ENCODE measurements at places on chromosomes 7 and 10. TPM values are rescaled to one million over a fixed set of nuclear protein-coding genes. Genes with fewer than 3 reads are reported as not detected.
A peak's percentile ranks its signal among the peaks of the same experiment; 100 is the strongest.

GRCh38 chr7:22333680-22334141 is 23.2 kb downstream of the RAPGEF5 start:
- no peak for DNase-seq

DNA sequence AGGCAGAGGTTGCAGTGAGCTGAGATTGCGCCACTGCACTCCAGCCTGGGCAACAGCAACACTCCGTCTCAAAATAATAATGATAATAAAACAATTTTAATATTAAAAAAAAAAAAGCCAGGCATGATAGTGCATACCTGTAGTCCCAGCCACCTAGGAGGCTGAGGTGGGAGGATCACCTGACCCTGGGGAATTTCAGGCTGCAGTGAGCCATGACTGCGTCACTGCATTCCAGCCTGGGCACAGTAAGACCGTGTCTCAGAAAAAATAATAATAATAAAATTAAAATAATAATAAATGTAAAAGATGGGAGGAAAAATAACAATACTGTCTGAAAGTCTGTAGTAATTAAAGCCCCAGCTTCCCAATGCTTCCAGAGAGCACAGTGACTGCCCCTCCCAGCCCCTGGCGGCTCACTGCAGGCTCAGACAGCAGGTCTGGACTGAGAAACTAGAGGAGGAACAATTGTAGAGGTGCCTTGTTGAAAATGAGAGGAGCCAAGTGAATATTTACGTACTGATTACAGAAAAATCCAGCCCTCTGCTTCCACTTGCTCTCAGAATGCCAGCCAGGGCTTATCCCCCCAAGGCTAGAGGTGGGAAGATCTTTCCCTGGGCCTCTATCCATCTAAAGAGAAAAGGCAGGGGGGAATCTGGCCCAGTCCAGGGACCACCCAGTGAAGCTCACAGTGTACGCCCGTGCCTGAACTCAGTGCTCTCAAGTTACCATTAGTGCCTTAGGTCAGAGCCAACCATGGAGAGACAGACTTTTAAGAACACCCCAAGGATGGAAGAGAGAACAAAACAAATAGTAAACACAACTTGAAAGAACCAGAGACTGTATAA is 112.8 kb downstream of the PARD3 start:
- no peak for DNase-seq

- no peak for DNase-seq
These were observed 27.6 kb upstream of the C10orf71 start for GRCh38 chr10:49271346-49271745.

DNA sequence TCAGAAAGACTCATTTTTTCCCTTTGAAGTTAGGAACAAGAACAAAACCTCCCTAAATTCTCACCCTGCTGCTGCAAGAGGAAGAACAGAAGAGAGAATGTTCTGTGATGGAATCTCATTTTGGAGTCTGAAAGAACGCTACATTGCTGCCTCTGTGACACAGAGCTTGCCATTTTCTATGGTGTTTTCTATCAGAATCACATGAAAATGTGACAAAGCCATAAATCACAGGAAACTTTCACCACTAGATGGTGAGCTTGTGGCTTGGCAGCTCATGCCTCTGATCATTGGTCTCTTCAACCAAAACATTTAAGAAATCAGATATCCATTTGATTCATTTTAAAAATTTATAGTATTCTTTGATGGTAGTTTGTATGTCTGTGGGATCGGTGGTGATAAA is 82.9 kb downstream of the CADPS2 start:
- no peak for DNase-seq

DNA sequence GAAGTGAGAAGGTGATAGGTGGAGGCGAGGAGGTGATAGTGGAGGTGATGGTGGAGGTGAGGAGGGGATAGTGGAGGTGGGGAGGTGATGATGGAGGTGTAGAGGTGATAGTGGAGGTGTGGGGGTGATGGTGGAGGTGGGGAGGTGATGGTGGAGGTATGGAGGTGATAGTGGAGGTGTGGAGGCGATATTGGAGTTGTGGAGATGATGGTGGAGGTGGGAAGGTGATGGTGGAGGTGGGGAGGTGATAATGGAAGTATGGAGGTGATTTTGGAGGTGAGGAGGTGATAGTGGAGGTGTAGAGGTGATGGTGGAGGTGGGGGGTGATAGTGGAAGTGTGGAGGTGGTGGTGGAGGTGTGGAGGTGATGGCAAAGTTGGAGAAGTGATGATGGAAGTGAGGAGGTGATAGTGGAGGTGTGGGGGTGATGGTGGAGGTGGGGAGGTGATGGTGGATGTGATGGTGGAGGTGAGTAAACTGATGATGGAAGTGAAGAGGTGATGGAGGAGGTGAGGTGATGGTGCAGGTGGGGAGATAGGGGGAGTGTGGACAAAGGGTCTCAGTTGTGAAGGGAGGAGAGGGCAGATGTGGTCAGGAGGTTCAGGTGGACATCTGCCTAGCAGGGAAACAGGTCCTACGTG is 36.6 kb downstream of the ADCY1 start:
- DNase-seq = no peak

GRCh38 chr10:89210794-89211425 is 3.8 kb upstream of the CH25H start:
- DNase-seq = no peak

DNA sequence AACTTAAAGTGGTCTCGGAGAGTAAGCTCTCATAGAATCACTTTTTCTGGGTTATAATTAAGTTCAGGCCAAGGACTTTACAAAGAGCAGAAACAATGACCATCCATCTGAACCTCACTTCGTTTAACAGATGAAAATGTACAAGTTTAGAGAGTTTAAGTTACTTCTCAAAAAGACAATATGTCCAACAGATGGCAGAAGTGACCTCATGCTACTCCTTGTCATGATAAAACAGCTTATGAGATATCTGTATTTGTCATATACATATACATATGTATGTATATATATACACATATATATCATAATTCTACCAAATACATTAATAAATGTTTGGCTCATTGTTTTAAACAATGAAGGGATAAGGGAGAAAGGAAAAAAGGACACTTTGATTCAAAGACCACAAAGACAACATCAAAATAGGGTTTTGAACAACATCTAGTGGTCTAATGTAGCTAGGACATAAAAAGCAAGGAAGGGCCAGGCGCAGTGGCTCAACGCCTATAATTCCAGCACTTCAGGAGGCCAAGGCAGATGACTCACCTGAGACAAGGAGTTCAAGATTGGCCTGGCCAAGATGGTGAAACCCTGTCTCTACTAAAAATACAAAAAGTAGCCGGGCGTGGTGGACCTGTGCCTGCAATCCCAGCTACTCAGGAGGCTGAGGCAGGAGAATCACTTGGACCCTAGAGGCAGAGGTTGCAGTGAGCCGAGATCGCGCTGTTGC is 17.8 kb downstream of the NAPEPLD start:
- no peak for DNase-seq

DNA sequence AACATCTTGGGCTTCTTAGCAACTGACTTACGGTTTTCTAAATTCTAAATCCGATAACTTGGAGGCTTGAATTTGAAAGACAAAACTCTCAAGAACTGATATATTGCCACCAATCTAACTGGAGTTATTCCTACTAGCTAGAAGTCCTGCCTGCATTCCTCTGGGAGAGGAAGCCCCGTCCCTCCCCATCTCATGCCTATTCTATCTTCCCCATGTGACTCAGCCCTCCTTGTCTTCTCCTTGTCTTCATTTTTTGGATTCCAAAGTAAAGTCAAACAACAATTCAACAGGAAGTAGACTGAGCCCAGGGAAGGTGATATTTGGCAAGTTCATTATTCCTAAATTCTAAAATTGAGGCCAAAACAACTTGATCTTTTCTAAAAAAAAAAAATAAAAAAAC is 587.7 kb downstream of the KCNMA1 start:
- DNase-seq = no peak

DNA sequence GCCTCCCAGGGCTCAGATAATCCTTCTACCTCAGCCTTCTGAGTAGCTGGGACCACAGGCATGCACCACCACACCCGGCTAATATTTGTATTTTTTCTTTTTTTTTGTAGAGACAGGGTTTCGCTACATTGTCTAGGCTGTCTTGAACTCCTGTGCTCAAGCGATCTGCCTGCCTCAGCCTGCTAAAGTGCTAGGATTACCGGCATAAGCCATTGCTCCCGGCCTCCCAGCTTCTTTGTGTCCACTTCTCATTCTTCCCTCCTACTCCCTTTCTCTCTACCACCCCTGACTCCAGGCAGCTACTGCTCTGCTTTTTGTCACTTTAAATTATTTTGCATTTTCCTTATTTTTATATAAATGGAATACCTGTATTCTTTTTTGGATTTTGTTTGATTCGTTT is 83.4 kb downstream of the PALS2 start:
- no peak for DNase-seq

GRCh38 chr7:30755384-30756154 is 3.6 kb downstream of the INMT start:
- no peak for DNase-seq

DNA sequence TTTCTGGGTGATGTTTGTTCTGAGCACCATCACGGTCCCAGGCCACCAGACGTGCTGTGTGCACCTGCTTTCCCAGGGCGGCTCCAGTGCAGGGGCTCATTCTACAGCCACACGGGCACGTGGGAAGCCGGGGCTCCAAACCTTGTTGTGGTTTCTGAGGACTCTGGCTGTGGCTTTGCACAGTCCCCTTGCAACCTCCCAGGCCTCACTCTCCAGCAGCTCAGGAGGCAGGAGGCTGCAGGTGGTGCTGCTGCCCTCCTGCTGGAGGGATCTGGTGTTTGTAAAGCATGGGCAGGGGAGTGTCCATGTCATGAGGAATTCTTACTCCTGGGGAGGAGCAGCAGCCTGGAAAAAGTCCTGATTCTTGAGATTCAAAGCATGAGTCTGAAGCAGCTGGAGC is 54.3 kb downstream of the INSYN2A start:
- DNase-seq = no peak

DNA sequence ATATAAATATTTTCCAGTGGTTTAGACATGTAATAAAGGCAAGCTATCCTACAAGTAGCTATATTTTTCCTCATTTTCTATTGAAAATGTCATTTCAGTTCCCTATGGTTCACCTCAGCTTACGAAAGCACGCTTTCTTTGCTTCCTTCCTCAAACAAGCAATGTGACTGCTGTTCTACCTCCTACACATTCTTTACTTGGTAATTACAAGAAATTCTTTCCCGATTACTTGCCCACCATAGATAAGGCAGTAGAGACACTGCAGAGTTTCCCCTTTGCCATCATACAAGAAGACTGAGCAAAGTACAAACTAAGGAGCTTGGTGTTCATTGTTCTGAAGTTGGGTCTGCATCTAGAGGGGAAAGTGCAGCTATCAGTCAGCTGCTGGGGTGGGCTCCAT is 249.4 kb downstream of the CRPPA start:
- DNase-seq = no peak

DNA sequence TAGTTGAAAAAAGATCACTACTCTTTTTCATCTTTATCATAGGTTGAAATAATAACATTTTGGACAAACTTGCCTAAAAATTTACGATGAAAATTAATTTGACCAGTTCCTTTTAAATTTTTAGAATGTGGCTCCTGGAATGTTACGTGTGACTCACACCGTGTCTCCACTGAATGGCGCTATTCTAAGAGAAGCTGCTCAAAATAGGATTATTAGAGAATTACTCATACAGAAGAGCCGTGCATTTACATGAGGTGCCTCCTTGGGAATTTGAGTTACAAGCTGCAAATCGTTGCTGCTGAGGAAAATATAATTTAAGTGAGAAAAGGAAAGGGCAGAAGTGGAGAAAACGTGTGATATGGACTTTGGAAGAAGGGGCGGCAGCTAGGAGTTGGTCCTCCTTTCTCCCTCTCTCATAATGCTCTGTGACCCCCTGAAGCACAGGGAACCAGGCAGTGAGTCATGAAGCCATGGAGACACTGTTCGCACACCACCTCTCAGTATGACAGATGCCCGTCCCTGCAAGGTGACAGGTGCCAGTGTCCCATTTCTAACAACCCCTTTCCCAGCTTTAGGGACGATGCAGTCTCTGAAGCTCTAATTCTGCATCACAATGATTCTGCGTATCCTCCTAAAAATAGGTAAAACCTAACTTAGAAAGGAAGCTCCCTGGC is 323.2 kb upstream of the COBL start:
- DNase-seq = no peak

- DNase-seq = peak; percentile 30
These were observed 40.1 kb downstream of the ELMO1 start for GRCh38 chr7:37408291-37409228.

GRCh38 chr7:155458111-155458877 is at the start of gene EN2:
Gene EN2, plus strand, starts transcription at chr7:155458129. Its CDS starts 249 bp downstream, at chr7:155458378.
- DNase-seq = no peak

DNA sequence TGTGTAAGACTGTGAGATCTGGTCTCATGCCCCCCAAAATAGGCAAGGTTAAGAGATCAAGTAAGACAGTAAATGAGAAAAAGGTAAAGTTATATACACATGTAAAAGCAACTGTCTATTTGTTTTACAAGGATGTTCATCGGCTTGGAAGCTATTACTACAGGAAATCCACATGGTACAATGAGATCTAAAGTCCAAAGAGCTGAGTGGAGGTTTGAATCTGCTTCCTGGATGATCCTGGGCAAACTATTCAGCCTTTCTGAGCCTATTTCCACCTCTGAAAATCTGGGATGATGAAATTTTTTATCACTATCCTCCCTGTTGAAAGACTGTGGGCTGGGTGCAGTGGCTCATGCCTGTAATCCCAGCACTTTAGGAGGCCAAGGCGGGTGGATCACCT is 123.0 kb downstream of the IDE start:
- DNase-seq = no peak

DNA sequence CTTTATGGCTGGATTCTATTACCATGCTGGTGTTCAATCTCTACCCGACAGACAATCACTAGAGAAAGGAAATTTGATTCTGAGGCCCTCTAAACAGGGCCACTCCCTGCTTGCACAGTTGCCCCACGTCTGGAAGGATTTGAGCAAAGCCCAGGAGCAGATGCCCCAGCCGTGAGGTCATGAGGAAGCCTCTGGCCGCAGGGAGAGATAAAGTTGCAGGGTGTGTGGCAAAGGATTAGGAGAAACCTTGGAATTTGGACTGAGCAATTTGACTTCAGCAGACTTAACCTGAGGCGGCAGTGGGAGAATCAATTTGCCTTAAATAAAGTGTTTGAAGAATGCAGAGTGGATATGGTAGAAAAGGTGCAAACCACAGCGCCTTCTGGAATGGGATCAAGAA is 40.2 kb upstream of the KLF6 start:
- no peak for DNase-seq

DNA sequence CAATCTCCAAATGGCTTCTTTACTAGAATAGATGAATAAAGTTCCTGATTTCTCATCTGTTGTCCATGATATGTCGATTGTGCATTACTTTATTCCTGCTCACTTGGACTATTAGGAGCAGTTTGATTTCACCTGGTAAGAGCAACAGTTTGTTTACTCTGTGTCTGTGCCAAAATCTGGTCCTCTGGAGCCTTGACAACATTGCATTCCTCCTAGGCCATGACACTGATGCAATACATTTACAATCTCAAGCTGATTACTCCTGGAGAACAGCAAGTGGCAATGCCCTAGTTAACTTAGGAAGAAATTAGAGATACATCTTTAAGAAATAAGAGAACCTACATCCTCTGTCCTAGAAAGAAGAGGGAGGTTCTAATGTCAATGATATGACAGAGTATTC is 71.8 kb downstream of the SGCE start:
- DNase-seq = no peak

AGFG2 gene
- 53.9 TPM for total RNA-seq

HTR5A gene
- total RNA-seq = not detected

TCAF2 gene
- 49.4 TPM for total RNA-seq

CYP3A7 gene
- not detected for total RNA-seq

FAM25G gene
- total RNA-seq = not detected

DMBT1 gene
- total RNA-seq = not detected

BAIAP2L1 gene
- 0.68 TPM for total RNA-seq

SLC39A12 gene
- not detected for total RNA-seq

RASSF4 gene
- 1.2 TPM for total RNA-seq
